T47D (cell line): ENCODE measurements at places on chromosomes 3 and 15.

DNA sequence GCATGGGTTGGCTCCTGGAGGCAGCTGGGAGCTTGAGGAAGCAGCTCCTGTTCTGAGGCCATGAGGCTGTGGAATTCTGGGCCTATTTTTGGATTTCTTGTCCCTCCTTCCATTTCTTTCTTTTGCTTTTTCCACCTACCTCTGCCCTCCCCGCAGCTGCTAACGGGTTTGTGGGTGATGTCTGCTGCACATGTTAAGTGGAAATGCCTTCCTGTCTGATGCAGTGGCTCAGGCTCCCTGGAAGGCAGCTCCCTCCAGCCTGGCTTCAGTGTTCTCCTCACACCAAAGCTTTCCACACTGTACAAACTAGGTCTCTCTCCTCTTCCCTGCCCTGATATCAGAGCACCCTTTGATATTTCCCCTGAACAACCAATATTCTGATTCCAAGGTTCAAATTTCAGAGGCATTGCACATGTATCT, 33.8 kb upstream of the ESYT3 start:
- DNase-seq: no peak

DNA sequence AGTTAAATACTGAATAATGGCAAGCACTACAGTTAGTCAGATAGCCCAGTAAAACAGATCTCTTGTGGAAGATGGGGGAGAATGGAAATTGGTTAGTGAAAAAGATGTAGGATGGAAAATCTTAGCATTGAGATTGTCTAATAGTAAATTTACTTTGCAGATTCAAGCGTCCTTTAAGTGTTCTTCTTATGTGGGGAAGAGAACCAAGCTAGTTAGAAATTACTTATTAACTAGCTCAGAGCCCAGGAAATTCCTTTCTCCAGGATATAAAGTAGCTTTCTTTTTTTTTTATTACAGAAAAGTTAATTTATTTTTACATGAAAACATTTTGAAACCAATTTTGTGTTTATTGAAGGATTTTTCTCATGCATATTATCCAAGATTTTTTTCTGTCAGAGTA, 36.7 kb downstream of the TIPARP start:
- DNase-seq: no peak

DNA sequence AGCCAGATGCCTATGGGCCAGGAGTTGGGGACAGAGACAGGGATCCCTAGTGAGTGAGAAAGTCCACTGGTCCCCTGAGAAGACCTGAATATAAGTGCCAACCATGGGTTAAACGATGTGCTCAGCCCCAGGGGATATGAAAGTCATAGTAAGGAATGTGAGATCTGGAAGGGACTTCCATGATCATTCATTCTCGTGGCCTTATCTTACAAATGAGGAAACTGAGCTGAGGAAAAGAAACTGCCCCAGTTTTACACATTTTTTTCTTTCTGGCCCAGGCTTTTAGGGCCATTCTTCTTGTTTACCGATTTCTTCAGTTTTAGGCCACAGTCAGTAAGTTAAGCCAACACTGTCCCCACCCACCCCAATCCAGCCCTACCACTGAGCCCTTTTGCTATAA, 11.1 kb downstream of the CD80 start:
- DNase-seq: no peak

DNA sequence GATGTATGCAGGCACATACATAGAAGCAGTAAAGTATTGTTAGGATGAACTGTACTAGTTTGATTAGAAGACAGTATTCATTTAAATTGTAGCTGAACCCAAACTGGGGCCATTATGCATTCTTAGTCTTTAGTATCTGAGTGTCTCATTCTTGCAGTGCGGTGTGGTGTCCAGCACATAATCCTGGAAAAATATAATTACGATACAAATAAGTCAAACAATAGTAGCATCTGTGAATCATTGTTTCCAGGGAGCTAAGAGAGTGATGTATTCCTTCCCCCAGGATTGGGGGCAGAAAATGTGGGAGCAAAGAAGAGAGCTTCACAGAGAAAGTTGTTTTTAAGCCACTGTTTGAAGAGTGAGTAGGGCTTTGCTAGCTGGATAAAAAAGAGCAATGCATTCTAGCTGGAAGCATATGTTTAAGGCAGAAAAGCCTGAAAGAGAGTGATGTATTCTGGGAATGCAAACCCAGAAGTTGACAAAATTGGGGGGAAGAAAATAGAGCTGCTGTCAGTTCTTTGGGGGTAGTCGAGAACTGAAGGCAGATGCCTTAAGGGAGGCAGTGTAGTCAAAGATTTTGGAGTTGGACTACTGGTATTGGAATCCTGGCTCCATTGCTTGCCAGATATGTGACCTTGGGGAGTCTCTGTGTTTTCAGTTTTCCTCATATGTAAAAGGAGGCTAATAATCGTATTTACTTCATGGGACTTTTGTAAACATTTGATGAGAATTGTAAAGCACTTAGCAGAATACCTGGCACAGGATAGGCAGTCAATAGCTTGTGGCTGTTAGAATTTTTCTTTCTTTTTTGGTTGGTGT, 14.1 kb downstream of the SLMAP start:
- no peak for DNase-seq

DNA sequence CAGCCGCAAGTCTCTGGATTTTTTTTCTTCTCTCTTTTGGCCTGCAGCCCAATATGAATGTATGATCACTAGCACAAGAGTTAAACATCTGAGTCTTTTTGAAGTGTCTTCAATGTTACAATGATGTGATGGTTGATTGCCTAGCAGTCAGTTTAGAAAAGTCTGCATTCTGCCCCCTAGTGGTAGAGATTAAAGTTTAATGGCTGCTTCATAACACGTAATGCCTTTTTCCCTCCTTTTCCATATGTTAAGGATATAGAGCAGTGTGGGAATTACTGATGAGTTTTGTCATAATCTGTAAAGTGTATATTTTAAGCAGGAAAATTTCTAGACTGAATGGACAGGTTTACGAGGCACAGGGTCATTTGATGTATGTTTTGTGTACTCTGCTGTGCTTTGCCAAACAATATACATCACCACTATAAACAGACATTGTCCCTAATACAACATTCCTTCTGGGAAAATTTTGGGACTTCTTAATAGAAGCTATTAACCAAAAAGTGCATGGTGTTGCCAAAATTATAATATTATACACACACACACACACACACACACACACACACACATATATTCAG, 1038.5 kb upstream of the NR2F2 start:
- DNase-seq: no peak

- no peak for DNase-seq
Observed at GRCh38 chr15:94532226-94532625, 300.9 kb downstream of the MCTP2 start.

GRCh38 chr3:126679318-126679751, 24.4 kb upstream of the TXNRD3 start:
- peak; percentile 81 for DNase-seq

DNA sequence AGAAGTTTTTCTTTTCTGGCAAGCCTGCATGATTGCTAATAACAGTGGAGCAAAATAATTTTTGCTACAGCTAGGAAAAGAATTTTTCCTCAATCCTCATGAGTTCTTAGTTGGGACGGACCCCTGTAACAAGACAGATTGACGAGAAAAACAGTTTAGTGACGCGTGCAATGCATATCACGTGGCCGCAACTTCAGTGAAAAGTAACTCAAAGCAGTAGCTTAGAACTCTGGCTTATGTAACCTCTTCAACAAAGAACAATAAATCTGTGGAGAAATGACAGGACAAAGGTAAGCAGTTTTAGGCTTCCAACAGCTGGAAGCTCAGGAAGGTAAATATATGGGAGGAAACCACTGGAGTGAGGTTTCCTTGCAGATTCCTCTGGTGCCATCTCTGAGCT, 19.7 kb downstream of the FAM107A start:
- DNase-seq: no peak

DNA sequence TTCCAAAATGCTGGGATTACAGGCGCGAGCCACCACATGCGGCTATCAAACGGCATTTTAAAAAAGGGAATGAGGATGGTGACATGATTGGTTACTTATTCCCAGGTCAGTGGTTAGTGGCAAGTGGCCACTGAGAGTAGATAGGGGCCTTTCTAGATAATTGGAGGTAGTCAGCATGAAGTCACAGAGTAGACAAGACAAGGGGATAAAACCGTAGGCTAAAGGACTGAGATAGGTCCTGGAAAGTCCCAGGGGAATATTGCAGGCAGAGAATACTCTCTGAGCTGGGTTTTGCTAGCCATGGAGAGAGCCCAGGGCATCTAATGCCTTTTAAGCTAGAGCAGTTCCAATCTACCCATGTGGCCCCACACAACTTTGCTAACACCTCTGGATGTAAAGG, 52.2 kb downstream of the KCNAB1 start:
- no peak for DNase-seq

GRCh38 chr3:122353215-122353614, 28.2 kb downstream of the CSTA start:
- no peak for DNase-seq

GRCh38 chr15:99059010-99059981, 45.6 kb upstream of the SYNM start:
- peak; percentile 62 for DNase-seq

- DNase-seq: no peak
Observed at GRCh38 chr3:178777718-178778411, 241.6 kb downstream of the KCNMB2 start.

DNA sequence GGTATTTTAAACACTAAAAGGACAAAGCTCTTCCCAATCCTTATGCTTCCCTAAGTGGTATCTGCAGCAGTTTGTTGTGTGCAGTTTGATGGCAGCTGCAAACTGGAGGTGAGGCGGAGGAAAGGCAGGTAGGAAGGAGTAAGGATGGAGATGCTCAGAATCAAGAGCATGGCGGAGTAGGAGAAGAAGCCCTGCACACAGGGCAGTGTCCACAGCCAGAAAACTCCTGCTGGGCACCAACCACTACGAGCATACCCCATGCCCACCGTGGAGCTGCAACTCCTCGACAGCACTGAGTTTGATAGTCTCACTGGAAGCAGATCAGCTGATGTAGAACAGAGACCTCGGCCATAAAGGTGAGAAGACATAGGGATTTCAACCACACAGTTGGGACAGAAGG, 30.3 kb upstream of the ESYT3 start:
- no peak for DNase-seq

- no peak for DNase-seq
Observed at GRCh38 chr15:86373147-86373546, 293.5 kb downstream of the AGBL1 start.

- DNase-seq: peak; percentile 84
Observed at GRCh38 chr3:4999531-5000184, 20.4 kb downstream of the BHLHE40 start.

GRCh38 chr3:36729204-36730056, 34.9 kb downstream of the DCLK3 start:
- peak; percentile 80 for DNase-seq

- no peak for DNase-seq
Observed at GRCh38 chr3:167810236-167810635, 74.7 kb downstream of the SERPINI1 start.

DNA sequence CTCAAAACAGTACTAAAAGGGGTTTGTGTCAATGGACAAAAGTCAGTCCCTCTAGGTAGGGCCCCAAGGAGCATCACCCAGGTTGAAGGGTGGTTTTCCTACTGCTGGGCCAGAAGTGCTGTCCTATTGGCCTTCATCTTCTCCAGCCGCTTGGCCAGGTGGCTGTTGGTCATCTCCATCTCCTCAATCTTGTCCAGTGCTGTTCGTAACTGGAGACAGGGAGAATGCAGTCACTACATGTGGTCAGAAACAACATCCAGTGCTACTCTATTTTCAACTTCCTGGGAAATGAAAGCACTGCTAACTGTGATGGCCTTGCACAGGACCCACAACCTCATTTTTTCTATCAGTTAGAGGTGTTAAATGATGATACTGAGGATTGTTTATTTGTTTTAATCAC, 60.4 kb downstream of the MLH1 start:
- no peak for DNase-seq

GRCh38 chr15:81106560-81106959, 27.5 kb upstream of the CFAP161 start:
- DNase-seq: peak; percentile 78

DNA sequence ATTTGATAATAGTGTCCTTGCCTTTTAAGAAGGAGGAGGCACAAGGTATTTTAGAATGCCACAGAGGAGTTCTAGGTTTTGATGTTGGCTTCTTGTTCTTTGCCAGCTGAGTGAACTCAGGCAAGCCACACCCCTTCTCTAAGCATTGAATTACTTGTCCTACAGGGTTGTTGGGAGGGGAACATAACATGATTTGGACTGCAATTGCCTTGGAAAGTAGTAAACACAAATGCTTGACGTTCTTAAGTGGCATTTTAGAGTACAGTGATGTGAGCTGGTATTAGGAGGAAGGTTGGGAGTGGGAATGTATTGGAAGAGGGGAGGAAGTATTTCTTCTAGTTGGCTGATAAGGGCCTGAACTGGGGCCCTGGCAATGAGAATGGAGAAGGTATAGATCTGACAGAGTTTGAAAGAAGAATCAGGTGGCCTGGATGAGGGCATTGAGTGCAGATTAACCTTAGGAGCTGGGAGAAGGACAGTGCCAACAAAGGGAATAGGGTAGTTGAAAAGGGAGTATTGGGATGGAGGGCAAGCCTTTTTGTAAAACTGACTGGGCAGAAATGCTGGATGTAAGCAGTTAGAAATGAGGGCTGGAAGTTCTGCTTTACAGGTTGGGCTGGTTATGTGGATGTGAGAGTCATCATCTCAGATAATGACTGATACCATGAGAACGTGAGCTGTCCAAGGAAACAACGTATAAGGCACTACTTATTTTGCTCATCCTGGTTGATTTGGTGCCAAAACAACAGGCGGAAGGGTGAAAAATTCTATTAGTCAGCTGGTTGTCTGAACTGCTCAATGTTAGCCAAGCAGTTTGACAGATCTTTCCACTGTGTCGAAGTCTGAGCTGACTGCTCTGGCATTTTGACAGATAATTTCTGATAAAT, 16.7 kb downstream of the KAT2B start:
- DNase-seq: no peak
